ENCODE measurements at places on chromosomes 16 and 17.

DNA sequence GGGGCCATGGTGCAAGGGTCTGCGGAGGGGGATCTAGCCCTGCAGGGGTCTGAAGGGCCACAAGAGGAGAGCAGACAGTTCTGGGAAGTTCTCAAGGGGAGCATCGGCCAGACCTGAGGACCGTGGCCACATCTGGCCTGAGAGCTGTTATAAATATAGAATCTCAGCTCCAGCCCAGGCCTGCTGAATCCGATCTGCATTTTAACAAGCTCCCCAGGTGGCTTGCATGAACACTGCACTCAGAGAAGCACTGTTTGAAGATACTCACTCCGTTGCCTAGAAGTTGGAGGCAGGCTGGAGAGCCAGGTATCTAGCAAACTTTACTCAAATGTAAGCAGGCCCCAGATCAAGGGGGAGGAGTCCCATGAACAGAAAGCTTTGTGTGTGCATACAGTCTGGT, 61.3 kb downstream of the NKD1 start:
- DNase-seq = peak; percentile 12

DNA sequence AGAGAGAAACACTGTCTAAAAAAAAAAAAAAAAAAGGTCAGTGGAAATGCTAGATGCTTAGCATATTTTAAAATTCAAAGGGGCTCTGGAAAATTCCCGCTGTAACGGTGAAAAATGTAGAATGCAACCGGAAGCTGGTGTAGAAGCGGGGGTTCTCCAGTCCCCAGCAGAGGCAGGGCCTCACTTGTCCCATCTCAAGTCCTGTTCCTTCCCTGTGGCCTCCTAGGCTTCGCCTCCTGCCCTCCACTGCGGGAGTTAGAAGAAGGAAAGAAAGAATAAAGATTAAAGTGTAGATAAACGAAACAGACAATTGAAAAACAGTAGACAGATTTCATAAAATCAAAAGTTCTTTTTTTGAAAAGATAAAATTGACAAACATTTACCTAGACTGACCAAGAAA, 14.8 kb upstream of the ZNF287 start:
- no peak for DNase-seq

DNA sequence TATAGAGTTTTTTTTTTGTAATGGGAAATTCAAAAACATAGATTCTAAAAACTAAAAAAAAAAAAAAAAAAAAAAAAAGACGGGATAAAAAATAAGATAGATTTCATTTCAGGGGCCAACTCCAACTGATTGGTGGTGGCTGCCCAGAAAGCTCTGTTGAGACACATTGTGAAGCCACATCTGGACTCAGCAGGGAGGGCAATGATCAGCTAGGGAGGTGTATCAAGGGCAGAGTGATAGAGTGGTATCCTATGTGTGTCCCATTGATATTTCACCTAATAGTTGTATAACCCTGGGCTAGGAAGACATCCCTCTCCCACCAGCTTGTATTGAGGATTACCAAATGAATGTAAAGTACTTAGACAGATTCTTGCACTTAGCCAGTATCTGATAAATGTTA, 6.7 kb upstream of the CMTR2 start:
- no peak for DNase-seq

DNA sequence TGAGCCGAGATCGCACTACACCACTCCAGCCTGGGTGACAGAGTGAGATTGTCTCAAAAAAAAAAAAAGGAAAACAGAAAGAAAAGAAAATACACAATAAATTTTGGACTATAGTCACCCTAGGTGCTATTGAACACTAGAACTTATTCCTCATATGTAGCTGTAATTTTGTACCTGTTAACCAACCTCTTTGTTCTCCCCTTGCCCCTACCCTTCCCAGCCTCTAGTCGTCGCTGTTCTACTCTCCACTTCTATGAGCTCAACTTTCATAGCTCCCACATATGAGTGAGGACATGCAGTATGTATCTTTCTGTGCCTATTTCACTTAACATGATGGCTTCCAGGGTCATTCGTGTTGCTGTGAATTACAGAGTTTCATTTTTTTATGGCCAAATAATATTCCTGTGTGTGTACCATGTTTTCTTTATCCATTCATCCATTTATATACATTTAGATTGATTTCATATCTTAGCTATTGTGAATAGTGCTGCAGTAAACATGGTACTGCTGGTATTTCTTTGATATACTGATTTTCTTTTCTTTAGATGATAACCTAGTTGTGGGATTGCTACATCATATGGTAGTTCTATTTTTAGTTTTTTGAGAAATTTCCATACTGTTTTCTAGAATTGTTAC, 28.3 kb downstream of the VPS35L start:
- peak; percentile 83 for DNase-seq

DNA sequence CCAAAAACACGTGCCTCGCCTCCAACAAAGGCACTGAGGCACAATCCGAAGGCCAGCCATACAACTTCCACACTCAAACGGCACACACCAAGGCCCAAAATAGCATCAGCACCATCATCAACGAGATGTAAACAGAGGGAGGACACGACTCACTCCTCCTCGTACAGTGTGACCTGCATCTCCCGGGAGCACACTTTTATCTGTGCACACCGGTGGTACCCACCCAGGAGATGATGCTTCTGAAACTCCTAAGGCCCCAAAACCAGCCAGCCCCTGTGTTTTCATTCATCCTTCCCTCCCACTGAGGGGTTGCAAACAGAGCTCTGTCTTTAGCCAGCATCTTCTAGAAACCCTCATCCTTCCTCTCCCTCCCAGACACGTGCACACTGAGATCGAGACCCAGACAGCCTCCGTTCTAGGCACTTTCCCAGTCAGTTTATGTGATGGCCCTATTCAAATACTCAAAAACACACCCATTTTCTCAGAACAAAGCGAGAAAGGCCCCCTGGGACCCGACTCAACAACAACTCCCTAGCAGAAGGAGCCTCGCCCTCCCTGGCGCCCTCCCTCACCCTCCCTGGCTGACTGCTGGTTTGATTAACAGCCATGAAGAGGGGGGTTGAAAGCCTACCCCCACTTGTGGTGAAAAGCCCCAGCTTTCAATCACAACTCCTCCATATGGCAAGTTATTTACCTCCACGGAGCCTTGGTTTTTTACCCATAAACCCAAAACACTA, 76.3 kb downstream of the GAS7 start:
- no peak for DNase-seq

- DNase-seq = no peak
These were observed 217.1 kb downstream of the HS3ST3A1 start for GRCh38 chr17:13384626-13385025.

GRCh38 chr16:66468321-66468965, 41.3 kb downstream of the BEAN1 start:
- DNase-seq = no peak

DNA sequence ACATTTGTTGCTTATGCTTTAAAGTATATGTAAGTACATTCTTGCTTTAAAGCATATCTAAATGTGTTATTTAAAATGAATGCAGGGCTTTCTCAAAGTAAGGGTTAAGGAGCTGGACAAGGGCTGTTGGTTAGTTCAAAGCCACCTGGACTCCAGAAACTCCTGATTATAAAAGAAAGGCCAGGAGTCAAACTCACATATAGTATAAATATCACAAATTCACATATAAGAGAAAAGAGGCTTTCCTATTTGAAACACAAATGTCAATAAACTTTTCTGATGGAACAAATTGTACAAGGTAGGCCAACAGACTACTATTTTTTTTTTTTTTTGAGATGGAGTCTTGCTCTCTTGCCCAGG, 84.5 kb upstream of the CORO6 start:
- DNase-seq = no peak

- DNase-seq = peak; percentile 77
These were observed 5.2 kb upstream of the SYNRG start for GRCh38 chr17:37614391-37614790.

DNA sequence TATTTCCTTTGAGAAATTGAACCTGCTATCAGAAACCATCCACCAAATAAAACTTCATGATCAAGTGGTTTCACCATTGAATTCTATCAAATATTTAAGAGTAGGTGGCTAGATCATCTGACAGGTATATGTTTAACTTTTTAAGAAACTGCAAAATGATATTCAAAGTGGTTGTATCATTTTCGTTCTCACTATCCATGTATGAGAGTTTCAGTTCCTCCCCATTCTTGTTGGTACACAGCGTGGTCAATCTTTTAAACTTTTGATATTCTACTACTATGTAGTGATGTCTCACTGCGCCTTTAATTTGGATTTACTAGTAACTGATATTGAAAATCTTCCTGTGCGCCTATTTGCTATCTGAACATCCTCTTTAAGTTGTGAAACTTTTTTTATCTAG, 163.7 kb downstream of the CYB561 start:
- DNase-seq = no peak

DNA sequence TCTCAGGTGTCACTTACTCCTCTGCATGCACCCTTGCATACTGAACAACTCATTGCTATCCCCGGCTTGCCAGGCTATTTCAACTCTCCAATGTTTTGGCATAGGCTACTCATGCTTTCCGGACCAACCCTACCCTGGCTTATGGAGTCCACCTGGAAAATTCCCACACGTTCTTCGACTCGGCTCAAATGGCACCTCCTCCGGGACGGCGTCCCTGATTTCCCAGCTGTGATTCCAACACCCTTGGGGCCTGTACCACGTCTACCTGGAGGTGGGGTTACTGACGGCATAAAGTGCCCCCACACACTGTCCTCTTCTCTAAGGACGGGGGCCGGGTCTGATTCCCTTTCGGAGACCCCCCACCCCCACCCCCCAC, 498 bp downstream of the SMYD4 start:
- peak; percentile 11 for DNase-seq

DNA sequence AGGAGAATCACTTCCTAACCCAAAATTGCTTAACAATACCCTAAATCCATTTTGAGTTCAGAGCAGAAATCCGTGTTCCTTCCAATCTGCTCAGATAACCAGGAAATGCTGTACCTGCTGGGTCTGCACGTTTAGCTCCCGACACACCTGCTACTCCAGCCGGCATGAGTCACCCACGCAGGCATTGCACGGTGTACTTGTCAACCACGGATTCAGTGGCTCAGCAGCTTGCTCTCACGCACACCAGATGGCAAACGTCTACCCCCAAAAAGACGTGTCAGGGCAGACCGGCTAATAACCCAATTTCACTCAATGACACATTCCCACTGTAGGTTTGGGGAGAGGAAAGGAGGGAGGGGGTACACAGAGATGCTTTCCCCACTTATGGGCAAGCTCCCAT, 468.1 kb downstream of the SOX9 start:
- no peak for DNase-seq

- DNase-seq = no peak
These were observed 45.5 kb upstream of the SDK2 start for GRCh38 chr17:73689596-73690275.

DNA sequence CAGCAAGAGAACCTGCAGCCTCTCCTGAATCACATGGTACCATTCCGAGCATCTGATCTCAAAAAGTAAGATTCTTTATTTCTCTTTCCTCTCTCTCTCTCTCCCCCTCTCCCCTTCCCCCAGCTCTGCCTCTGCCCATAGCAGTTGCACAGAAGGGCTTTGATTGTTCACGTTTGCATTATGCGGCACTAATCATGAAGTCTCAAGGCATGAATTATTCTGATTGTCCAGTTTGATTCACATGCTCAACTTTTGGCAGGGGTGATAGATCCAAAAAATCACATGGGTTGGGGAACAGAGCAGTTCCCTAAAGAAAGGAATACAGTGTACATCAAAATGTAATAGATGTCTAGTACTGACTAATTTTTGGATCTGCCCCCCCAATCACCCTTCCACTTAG, 380.0 kb upstream of the SOX9 start:
- no peak for DNase-seq

- no peak for DNase-seq
These were observed 11.8 kb downstream of the KCNH6 start for GRCh38 chr17:63534816-63535455.

DNA sequence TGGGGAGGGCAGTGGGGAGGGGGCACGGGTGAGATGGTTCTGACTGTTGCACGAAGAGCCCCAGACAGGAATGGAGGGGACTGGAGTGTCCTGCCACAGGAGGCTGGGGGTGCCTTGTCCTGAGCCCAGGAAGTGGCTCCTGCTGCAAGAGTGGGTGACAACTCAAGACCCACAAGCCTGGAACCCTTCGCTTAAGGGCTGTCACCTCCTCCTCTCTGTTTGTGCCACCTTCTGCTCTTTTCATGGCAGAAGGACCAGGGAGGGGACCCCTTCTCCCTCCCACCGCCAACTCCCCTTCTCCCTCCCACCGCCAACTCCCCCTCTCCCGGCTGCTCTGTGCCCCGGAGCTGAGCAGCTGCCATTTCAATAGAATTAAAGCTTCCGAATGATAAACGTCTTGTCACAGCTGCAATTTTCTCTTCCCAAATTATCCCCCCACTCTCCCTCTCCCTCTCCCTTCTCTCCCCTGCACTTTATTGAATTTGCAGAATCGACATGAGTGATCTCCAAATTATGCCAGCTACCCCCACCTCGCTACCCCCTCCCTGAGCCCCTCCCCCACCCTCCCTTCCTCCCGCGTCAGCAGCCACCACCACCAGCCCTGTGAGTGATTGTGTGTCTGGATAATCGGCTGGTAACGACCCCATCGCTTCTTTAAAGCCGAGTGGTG, 13.7 kb downstream of the GJD3 start:
- no peak for DNase-seq

DNA sequence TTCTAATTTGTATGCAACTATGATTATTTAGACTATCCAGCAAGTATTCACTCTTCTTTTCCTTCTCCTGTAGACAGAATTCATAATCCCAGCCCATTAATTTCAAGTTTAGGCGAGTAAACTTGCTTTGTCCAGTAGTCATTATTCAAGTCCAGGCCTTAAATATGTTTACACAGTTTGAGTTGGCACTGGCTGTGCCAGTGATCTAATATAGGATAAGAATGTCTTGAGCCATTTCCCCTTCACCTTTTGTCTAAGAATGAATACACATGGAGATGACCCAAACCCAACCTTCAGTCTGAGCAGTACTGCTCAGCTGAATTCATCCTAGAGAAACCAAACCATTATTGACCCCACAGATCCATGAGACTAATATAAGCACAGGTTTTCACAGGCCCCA, 930.4 kb upstream of the CDH8 start:
- DNase-seq = no peak

GRCh38 chr16:87966064-87966645, 14.9 kb downstream of the BANP start:
- peak; percentile 38 for DNase-seq

- DNase-seq = no peak
These were observed 402.3 kb downstream of the WWOX start for GRCh38 chr16:78501744-78502143.

DNA sequence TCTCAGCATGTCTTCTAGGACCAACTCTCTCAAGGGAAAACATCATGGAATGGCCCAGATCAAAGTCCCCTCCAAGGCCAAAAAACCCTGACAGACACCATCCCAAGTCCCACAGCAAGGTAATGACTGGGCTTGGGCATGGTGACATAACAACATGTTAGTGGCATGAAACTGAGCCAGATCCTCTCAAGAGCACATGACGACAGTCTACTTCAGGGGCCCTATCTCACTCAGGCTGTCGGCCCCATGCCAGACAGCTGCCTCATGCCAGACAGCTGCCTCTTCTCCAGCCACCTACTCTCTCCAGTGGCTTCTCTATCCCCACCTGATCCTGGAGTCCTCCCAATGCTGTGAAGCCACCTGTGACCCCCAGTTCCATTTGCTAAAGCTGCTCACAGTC, 18.4 kb downstream of the HSD11B2 start:
- no peak for DNase-seq

- DNase-seq = peak; percentile 20
These were observed 4.0 kb downstream of the TMEM170A start for GRCh38 chr16:75460446-75460845.
